Amygdala (tissue), 56 donors: ENCODE measurements at places on chromosomes 1 and 21.

DNA sequence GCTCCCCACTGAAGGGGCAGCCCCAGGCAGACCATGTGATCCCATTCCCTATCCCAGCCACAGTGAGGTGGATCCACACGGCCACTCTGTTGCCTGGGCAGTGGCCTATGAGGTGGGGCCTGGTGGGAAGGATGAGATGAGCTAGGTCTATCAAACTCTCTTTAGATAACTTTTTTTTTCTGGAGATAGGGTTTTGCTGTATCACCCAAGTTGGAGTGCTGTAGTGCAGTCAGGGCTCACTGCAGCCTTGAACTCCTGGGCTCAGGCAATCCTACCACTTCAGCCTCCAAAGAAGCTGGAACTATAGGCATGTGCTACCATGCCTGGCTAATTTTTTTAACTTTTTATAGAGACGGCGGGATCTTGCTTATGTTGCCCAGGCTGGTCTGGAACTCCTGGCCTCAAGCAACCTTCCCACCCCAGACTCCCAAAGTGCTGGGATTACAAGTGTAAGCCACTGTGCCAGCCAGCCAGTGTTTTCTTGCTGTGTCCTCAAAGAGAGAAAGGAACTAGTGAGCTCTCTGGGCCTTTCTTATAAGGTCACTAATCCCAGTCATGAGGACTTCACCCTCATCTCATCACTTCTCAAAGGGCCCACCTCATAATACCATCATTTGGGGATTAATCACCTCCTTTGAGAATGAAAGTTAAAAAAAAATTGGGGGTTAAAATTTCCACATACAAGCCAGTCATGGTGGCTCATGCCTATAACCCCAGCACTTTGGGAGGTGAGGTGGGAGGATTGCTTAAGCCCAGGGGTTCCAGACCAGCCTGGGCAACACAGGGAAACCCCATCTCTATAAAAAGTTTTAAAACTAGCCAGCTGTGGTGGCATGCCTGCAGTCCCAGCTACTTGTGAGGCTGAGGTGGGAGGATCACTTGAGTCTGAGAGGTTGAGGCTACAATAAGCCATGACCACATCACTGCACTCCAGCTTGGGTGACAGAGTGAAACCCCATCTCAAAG lies 36.6 kb downstream of the H3-3A start:
- no peak for DNase-seq

DNA sequence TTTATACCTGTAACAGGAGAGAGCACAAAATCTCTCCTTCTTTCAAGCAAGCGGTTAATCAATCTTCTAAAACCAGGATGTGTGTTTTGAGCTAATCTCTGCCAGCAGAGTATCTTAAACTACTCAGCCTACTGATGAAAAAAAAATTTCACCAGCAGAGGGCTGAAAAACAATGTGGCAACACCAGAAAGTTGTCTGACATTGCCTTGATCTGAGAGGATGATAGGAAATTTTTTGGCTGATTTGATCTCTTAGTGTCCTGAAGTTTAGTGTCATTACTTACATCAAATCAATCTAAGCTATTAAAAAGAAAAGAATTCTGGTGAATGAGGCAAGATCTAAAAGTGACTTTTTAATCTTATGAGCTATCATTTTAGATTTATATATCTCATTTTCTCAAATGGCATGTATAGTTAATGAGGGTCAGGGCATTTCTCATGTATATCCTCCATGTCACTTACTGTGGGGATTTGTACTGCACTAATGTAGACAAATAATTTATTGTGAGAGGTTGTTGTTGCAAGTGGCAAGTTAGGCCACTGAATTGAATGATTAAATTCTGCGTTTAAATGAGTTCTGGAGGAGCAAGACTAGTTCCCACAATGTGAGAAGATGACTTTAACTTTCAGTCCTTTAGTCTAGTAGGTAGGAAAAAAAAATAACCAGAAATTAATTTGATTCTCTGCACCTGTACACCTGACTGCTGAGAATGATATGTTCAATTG lies 10.9 kb downstream of the ADAMTS1 start:
- no peak for DNase-seq

DNA sequence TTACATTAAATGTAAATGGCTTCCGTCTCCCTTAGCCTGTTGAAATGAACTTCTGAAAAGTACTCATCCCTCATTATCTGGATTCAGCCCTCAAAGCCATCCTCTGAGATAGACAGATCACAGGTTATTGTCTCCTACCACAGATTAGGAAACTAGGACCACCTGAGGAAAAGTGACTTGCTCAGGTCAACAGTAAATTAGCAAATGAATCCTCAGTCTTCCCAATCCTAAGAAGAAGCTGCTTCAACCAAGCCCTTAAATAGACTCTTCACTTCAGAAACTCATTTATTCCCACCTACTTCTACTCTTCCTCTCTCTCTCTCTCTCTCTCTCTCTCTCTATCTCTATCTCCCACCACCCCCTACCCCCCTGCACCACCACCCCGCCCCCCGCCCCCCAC lies 152.3 kb downstream of the DMRTA2 start:
- DNase-seq: no peak

GRCh38 chr1:17802164-17802563 lies 47.0 kb downstream of the ACTL8 start:
- no peak for DNase-seq

DNA sequence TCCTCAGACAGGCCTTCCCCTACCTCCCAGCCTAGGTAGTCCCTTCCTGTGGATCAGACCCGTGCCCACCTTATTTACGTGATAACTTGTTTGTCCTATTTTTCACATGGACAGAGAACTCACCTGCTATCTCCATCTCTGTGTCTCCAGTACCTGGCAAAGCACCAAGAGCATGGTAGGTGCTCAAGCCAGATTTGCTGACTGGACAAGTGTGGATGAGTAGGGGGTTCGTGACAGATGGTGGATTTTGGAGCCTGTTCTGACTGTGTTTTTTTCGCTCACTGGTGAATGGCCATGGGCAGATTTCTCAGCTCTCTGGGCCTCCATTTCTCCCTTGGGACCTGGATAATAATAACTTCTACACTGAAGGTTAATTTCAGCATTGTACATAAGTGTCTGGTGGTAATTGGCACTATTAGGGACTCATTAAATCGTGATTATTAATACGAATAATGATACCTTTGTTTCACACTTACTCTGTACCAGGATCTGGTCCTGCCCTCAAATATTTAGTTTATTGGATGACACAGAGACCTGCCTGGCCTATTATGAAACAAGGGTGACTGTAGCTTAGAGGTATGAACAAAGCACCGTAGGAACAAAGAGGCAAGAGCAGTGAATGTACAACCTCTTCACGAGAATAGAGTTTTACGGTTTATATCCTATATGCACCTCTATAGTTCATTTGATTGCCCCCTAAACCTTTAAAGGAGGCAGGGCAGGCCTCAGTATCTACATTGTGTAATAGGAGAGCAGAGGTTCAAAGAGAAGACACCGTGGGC lies 24.5 kb upstream of the SLC26A9 start:
- no peak for DNase-seq

- DNase-seq: no peak
Observed at GRCh38 chr1:158527190-158527815, 26.9 kb downstream of the OR6Y1 start.

GRCh38 chr1:78691995-78692747 lies 42.5 kb downstream of the IFI44 start:
- no peak for DNase-seq

GRCh38 chr1:39381839-39382238 lies 109.6 kb upstream of the BMP8A start:
- DNase-seq: no peak

DNA sequence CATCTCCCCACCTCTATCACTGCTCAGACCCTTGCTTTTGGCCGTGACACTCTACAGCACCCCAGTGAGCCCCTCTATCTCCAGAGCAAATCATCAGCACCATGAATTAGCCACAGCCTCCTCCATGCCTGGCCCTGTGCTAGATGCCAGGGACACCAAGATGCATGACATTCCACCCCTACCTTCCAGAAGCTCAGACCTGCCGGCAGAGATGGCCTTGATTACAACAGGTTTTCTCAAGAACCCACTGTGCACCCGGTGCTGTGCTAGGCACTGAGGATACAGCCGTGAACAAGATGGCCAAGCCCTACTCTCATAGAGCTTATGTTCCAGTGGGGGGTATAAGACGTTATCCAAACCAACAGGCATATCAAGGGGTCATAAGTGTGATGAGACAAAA lies 30.6 kb downstream of the CDK18 start:
- DNase-seq: no peak
